ENCODE measurements at places on chromosomes 11 and 22.

DNA sequence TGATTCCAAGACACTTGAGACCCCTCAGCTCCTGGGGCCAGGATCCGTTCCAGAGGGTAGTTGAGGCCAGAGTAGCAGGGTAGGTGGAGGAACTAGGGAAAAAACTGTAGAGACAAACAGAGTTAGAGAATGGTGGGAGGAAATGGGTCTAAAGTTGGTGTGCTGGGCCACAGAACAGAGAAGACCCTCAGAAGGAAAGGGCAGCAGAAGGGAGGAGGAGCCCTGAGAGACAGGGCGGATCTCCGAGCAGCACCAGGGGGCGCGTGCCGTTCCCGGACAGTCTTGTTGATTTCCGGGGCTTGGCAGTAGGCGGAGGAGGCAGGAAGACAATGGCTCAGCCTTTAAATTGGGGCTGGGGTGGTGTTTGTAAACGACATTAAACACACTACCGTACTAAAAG, 2.4 kb upstream of the CECR2 start:
- peak; percentile 17 for DNase-seq

DNA sequence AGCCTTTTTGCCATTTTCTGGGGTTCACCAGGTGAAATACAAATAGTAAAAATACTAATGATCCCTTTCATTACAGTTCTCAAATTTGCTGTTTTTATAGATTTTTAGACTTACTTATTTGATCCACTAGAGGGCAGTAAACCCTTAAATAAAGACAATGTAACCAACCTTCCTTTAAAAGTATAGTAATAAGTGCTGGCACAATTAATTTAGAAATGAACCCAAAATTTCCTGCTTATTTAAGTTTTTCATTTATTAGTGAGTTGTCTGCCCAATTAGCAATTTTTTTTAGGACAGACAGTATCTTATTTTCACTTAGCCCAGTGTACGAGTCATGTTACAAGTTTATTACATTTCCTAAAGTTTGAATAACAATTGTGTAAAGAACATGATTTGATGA, 4.7 kb downstream of the DDIAS start:
- peak; percentile 60 for DNase-seq

DNA sequence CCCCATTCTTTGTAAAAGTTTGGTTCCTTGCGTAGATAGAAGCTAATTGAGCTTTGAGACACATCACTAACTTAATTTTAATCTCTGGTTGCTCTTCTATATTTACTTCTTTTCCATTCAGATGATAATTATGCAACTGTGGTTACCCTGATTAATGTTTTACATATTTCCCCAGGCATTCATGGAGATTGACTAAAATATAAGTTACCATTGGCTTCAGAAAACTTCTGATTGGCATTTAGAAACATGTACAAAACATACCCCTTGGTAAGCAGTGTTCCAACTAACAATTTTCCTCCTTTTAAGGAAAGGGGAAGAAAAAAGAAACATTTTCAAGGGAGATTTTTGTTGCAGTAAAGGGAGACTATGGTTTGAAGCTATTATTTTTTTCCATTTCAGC, 43.9 kb downstream of the FAT3 start:
- no peak for DNase-seq

GRCh38 chr22:45836418-45837169, 140.4 kb downstream of the WNT7B start:
- no peak for DNase-seq

GRCh38 chr11:63868399-63869064, 29.6 kb downstream of the MARK2 start:
- DNase-seq, result no peak

DNA sequence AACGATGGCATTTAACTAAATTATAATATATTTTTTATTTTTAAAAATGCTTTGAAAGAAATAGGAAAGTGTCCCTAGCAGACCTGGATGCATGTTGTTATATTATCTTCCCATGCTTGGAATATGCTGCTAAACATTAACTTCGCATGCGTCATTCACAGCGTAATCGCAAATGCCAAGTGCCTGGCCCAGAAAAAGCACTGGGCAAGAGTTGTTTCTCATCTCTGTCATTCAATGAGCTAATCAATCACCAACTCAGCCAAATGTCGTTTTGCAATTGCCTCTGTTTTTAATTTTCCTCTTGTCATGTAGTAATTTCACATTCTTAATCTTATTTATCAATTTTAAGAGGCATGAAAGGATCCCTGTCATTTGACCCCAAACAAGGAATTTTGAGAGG, 1421.9 kb downstream of the BRD1 start:
- peak; percentile 66 for DNase-seq

DNA sequence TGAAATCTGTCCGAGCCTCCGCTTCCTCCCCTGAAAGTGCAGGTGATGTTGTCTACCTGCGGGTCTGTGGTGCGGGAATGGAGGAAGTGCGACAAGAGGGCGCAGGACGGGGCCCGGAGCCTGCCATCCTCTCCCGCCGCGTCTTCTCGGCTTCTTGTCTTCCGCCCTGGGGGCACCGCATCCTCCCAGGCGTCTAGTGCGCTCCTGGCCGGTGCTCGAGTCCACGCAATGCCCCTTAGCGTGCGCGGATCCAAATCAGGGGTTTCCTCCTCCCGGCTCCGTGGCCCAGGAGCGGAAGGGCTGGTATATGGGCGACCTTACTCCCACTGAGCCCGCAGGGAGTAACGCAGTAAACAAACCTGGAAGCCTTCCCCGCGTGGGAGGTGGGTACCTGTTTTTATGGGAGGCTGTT, 405 bp downstream of the SFI1 start:
- no peak for DNase-seq

DNA sequence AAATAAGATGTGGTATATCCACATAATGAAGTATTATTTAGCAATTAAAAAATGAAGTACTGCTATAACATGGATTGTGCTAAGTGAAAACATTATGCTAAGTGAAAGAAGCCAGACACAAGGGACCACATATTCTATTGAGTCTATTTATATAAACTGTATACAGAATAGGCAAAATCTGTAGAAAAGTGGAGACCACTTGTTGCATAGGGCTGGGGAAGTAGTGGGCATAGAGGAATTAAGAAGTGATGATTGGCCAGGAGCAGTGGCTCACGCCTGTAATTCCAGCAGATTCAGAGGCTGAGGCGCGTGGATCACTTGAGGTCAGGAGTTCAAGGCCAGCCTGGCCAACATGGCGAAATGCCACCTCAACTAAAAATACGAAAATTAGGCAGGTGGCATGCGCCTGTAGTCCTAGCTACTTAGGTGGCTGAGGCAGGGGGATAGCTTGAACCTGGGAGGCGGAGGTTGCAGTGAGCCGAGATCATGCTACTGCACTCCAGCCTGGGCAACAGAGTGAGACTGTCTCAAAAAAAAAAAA, 109.6 kb downstream of the RBFOX2 start:
- no peak for DNase-seq

GRCh38 chr11:12674571-12674935, 332 bp downstream of the TEAD1 start:
- no peak for DNase-seq

DNA sequence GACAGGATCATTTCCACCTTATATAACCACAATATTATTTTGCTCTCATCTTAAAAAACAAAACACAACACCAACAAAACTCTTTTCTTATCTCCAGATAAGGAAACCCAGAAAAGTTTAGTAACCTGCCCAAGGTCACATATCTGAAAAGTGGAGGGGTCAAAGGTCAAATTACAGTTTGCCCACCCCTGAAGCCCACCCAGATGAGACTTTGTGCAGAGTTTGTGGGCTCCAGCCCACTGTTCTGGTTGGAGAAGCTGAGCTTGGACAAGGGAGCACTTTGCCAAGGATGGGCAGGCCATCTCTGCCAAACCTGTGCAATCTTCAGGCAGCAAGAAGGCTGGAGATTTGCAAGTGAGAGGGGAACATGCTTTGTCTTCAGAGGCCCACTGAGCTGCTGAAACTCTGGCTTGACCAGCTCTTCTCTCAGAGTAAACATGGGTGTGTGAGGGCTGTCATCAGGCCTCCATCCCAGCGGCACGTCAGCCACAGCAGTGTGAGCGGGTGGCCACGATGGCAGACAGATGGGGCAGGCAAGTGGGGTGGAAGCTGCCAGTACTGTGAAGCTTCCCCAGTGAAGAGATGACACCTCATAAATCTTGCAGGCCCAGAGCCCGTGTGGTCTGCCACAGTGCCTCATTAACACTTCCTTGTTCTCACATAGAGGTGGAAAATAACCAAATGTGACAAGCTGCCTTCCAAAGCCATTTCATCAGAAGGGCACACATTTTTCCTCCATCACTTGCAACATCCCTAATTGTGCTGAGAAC, 111.8 kb downstream of the CCDC81 start:
- DNase-seq, result peak; percentile 64

GRCh38 chr11:110053848-110054414, 39.3 kb upstream of the ZC3H12C start:
- DNase-seq, result no peak

- DNase-seq, result no peak
Measured at GRCh38 chr11:15106201-15106965, 8.3 kb upstream of the INSC start.

GRCh38 chr11:134837166-134837886, 425.3 kb upstream of the B3GAT1 start:
- DNase-seq, result no peak

DNA sequence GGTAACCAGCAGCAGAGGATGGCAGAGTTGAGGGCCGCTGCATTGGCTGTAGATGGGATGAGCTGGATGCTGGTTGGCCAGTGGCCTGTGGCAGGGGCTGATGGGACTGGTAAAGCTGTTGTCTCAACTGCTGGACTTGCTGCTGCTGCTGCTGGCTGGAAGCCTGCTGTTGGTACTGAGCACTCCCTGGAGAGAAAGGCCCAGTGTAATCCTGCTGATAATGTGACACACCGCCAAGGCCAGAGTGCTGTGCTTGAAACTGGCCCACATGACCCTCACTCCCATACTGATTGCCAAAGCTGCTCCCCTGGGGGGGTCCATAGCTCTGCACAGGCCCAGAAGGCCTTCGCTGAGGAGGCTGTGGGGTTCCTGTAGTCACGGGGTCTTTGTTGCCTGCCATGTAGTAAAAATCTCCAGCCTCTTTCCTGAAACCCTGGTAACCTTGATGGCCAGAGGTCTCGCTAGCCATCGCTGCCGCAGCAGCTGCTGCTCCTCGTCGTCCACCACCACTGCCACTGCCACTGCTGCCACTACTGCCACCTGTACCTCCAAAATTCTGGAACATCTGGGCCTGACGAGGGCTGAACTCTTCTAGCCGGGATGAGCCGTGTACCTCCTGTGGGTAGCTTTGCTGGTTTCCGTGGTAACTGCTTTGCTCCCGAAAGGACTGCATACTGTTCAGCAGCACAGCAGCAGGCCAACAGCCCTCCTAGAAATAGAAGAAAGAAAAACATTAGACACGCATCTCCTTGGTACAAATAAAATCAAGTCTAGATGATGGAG, 55.6 kb downstream of the TCF20 start:
- DNase-seq, result no peak

GRCh38 chr22:36830601-36831000, 13.8 kb upstream of the PVALB start:
- DNase-seq, result no peak

DNA sequence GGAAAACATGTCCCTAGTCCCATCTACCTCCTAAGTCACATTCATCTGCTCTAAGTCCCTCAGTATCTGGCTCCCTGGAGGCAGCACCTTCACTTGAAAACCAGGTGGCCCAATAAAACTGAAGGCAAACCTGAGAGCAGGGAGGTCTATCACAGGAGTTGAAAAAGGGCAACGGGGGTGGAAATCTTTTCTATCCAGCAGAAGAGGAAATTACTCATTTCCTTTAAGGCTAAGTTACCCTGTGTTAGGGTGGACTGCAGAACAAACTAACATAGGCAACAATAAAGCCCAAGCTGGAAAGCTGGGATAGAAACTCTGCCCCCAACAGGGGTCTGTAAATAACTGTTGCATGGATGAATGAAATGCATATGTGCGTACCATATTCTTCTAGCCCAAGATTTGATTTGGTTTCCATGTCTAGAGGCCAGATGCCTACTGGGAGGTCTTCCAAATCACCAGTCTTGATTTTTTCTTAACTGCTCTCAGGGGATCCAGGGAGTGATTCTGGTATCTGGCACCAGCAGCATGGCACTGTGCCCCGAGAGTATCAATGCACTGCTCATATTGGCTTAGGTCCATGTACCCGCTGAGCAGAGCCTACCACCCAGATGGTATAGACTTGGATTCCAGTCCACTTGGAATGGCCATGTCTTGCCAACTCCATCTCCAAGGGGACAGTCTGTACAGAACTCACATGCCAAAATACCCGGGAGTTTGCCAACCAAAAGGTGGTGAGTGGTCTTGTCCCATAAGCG, 350.0 kb upstream of the NCAM1 start:
- peak; percentile 100 for DNase-seq

DNA sequence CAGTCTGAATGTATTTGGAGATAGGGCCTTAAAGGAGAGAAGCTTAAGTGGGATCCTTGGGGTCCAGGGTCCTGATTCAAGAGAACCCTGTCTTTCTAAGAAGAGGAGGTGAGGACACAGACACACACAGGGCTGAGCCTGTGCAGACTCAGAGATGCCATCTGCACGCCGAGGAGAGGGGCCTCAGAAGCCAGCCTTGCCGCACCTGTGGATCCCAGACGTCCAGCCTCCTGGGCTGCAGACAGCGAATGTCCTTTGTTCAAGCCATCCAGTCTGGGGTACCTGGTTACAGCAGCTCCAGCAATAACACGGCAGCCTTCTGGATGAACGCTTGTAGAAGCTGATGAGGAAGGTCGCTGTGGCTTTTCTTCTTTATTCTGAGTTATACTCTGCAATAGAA, 1086.1 kb downstream of the BRD1 start:
- no peak for DNase-seq

DNA sequence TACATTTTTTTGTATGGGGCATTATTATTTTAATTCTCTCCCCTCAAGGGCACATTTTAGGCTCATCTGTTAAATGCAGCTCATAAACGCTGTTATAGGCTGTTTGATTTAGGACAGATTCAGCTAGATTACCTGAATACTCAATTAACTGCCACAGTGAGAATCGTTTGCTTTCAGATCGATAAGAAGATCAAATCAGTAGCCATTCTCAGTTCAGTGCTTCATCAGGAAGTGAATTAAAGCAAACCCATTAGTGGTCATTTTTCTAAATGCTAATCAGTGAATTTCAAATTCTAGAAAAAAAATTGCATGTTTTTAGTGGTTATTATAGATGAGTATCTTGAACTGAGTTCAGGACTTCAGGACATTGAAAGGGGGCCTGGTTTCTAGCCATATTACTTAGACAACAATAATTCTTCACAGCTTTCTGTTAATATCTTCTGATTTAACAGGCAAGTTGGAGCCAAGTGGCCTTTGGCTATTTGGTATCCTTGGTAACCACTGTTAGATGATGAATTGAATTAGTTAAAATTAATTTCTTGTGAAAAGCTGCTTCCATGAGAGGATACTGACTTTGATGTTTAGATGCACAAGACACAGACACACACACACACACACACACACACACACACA, 18.6 kb downstream of the SYT9 start:
- DNase-seq, result no peak

GRCh38 chr22:50183141-50183971, 2.4 kb upstream of the TRABD start:
- no peak for DNase-seq

- no peak for DNase-seq
Measured at GRCh38 chr11:12900496-12900895, 108.6 kb upstream of the RASSF10 start.
